ENCODE measurements at places on chromosomes 2 and 18. TPM values are rescaled to one million over a fixed set of nuclear protein-coding genes. Genes with fewer than 3 reads are reported as not detected.

The TCF7L1 gene
- polyA plus RNA-seq, result 23.1 TPM

DNA sequence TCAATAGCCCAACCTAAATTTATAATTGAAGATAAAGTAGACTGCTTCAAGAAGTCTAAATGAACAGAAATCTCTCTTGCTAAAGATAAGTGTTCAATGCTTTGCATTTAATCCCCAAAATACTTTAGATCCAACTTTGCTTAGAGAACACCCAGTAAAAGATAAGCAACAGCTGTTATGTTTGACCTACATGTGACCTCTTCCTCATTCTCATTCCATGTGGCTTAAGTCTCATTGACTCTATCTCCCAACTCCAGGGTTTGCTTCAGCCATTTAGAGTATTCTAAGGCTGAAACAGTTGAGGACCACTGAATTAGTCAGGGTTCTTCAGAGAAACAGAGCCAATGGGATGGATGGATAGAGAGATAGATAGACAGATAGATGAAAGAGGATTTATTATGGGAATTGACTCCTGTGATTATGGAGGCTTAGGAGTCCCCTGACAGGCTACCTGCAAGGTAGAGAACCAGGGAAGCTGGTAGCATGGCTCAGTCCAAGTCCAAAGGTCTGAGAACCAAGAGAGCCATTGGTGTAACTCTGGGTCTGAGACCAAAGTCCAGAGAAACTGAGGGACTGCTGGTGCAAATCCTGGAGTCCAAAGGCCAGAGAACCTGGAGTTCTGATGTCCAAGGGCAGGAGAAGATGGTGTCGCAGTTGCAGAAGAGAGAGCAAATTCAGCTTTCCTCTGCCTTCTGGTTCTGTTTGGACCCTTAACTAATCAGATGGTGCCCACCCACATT, 32.1 kb downstream of the CRYGD start:
- DNase-seq, result peak; percentile 21
- no peaks in the 10 kb centered on the region for H3K27me3 ChIP-seq
- no peak overlapping the region for H3K4me3 ChIP-seq
- no peaks in the 10 kb centered on the region for H3K36me3 ChIP-seq

GRCh38 chr2:222105046-222105445, 193.8 kb downstream of the PAX3 start:
- H3K27me3 ChIP-seq, result no peaks in the 10 kb centered on the region
- no peak overlapping the region for H3K27ac ChIP-seq
- no peaks in the 10 kb centered on the region for H3K36me3 ChIP-seq
- H3K4me3 ChIP-seq, result no peak overlapping the region

The ANKRD36C gene
- polyA plus RNA-seq, result 6.1 TPM

GRCh38 chr2:2873450-2873811, 504.2 kb downstream of the EIPR1 start:
- H3K27ac ChIP-seq, result no peak overlapping the region
- H3K27me3 ChIP-seq, result no peaks in the 10 kb centered on the region
- no peaks in the 10 kb centered on the region for H3K36me3 ChIP-seq
- no peak overlapping the region for H3K4me3 ChIP-seq
